ENCODE measurements at places on chromosomes 5 and 9.

GRCh38 chr9:70006306-70006705 lies 37.3 kb upstream of the MAMDC2 start:
- peak; percentile 33 for DNase-seq

- no peak for DNase-seq
These were observed 33.0 kb upstream of the PPP2CA start for GRCh38 chr5:134258896-134259295.

- peak; percentile 21 for DNase-seq
These were observed 20.4 kb downstream of the CCDC192 start for GRCh38 chr5:127723571-127723970.

DNA sequence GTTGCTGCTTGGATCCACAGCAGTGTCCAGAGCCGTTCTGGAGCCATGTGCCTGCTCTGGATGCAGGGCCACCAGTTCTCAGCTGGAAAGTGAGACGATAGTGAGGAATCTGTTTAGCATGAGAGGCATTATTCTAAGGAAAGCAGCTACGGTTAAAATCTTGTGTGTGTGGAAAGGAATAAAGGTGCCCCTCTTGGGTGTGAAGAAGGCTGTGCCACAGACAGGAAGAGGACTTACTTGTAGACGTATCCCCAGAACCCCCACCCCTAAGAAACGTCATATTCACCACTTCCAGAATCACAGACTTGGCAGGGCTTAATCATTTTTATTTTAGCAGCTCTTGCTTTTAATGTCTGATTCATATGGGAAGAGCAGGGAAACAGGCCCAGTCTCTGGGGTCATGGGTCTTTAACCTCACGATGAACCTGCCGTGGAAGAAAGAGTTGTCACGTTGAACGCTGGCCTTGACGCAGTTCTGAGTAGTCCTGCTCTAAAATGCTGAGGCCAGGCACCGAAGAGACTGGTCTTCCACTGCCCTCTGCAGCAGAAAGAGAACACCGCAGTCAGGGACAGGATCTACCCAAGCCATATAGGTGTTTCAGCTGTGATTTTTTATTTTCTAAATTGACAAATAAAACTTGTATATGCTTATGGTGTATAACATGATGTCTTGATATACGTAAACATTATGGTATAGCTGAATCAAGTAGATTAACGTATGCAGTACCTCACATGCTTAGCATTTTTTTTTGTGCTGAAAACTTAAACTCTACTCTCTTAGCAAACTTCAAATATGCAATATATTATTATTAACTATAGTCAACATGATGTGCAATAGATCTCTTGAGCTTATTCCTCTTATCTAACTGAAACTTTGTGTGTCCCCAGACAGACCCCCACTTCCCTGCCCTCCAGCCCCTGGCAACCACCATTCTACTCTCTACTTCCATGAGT lies 38.8 kb downstream of the CARTPT start:
- peak; percentile 66 for DNase-seq

GRCh38 chr5:120365656-120366446 lies 98.2 kb upstream of the PRR16 start:
- peak; percentile 35 for DNase-seq

All from EH (cell line).